ENCODE measurements at places on chromosomes 11 and 22.

DNA sequence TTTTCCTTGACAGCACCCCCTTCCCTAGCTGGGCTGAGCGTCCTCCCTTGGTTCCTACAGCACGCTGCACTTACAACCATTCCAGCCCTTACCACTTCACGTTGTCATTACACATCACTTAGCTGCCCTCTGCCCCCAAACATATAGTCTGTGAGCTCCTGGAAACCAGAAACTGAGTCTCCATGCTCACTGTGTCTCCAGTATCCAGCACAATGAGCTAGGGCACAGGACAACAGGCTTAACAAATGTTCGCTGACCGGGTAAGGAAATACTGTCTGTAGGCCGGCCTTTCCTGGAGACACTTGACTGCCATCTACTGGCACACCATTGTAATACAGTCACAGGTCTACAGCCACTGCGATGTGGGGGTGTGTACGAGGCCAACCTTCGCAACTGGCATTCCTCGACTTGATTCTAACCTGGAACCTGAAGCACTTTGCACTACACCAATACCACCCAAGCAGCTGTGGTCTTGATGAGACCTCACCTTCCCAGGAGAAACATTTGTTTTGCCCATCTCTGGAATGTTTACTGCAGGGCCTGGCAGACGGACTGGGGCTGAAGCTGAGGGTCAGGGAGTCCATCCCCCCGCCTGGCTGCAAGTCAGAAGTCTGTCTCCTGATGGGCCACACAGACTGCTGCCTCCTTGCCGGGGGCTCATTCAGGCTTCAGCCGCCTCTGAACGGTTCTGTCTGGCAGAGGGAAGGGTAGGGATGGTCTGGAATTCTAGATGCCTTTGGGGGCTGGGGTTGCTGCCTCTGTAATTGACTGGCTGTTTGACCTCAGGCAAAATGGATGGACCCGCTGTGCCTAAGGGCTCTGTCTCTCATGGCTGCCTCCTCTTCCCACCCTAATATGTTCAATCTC is 72.0 kb downstream of the SYN3 start:
- peak; percentile 21 for DNase-seq

DNA sequence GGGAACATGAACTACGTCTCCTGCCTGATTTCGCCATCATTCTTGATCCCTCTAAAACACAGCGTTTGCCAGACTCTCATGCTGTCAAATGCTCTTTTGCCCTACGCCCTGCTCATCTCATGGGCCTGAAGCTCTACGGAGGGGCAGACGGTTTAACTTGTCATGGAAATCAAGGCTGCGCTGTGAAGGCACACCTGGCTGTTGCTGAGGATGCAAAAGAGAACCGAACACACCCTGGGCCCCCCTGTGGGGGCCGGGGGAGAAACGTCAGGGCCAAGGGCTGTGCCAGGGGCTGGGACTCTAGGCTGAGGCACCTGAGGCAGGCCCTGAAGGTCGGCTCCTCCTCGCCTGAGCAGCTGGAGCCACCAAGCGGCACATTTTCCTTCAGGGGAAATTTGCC is 957.2 kb downstream of the BRD1 start:
- DNase-seq: no peak

GRCh38 chr11:72584293-72584938 is 89.8 kb downstream of the PDE2A start:
- DNase-seq: peak; percentile 68

- no peak for DNase-seq
Observed at GRCh38 chr11:44464741-44465140, 100.7 kb upstream of the CD82 start.

GRCh38 chr11:82682003-82682751 is 51.5 kb downstream of the FAM181B start:
- no peak for DNase-seq

DNA sequence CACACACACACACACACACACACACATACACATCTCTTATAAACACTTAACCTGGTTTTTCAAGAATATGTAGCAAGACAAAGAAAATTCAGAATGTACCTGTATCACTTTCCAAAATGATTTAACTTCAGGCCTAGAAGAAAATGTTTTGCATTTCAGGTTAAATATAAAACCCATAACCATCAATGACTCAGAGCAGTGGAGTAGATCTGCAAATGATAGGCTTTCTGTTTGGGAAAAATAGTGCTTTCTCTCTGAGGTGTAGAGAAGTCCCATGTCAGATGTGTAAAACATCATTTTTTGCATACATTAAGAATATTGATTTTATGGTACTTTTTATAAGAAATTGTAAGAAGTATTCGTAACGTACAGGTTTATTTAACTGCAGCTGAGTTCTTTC is 116.9 kb downstream of the STK33 start:
- DNase-seq: no peak

- no peak for DNase-seq
Observed at GRCh38 chr11:115566180-115566764, 62.1 kb upstream of the CADM1 start.

- peak; percentile 24 for DNase-seq
Observed at GRCh38 chr11:14454861-14455632, 44.6 kb downstream of the COPB1 start.

DNA sequence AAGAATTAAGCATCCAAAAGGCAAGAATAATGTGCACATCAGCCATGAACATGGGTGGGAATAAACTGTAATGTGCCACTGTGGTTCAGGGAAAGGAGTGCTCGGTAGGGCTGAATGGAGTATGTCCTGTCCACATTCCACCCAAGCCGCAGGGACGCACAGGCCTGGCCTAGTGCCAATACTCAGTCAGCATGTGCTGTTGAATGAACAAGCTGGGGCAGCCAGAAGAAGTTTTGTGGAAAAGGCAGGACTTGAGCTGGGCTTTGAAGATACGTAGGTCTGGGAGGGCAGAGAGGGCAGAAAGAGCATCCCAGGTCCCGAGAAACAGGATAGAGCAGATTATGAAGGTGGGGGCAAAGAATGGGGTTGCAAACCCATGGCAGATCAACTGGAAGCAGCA is 60.0 kb upstream of the PLET1 start:
- no peak for DNase-seq

DNA sequence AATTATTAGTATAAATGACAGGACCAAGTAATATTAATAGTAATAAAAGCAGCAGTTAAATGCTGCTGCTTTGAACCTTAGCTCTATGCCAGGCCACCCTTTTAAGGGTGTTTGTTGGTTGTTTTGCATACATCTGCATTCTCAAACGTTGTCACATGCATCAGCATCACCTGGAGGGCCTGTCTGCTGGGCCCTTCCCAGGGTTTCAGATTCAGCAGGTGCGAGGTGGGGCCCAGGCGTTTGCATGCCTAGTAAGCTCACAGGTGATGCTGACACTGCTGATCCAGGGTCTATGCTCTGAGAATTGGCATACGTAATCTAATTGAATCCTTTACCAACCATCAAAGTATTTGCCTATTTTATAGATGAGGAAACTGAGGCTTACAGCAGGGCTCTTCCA is 246.5 kb downstream of the CADM1 start:
- no peak for DNase-seq

DNA sequence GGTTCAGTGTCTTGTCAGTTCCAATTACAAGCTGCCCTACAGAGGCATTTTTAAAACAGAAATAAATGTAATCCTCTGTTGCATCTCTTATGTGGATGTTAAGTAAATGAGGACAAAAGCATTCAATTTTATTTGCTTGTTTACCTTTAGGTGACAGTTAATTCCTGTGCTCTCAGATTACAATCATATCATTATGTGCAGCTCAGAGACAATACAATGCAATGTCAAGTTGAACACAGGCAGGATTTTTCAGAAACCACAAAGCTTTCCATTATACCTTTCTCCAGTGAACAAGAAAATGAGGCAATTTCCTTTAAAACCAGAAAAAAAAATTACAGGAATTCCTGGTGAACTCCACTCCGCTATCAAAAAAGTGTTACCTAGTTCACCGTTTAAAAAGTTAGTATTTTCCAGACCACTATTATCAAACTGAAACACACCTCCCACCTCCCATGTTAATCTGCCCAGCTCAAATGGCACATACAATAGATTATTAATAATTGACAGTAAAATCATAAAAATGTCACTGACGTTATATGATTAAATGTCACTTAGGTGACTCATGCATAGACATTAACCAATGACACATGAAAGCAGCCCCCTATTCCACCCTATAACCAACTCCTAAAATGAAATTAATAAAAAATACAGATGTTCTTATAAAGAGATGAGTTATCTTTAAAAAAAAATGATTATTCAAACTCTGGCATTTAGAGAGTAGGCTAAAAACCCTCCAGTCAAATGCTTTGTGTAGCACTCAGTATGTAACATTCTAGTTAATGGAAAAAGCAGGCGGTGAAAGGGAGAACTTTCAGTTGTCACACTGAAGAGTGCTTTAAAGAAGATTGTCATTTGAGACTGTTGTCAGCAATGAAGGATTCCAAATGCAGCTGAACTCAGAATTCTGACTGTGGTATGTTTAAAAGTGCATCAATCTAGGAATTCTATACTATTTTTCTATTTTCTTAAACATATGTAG is 98.6 kb downstream of the MUC15 start:
- DNase-seq: no peak

DNA sequence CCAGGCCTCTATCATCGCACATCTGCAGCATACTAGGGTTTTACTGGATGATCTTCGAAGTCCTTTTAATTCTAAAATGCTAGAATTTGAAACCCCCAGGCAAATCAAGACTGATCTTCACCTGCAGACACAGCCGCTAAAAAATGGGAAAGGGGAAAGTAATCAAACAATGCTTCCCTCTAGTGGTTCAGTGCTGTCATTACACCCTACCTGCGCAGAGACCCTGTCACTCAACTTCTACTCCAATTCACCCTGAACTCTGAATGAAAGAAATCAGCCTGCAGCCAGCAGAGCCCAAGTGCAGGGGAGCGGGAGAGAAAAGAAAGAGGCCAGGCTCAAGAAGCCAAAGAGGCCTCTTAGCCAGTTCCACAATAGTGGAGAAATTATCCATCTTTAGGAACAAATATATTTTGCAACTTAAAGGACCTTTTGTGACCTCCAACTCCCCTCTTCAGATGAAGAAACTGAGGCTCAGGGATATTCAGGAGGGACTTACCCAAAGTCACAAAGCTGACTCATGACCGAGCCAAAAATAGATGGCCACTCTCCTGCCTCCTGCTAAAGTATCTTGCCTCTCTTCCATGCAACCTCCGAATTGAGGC is 33.0 kb downstream of the SERGEF start:
- peak; percentile 18 for DNase-seq

DNA sequence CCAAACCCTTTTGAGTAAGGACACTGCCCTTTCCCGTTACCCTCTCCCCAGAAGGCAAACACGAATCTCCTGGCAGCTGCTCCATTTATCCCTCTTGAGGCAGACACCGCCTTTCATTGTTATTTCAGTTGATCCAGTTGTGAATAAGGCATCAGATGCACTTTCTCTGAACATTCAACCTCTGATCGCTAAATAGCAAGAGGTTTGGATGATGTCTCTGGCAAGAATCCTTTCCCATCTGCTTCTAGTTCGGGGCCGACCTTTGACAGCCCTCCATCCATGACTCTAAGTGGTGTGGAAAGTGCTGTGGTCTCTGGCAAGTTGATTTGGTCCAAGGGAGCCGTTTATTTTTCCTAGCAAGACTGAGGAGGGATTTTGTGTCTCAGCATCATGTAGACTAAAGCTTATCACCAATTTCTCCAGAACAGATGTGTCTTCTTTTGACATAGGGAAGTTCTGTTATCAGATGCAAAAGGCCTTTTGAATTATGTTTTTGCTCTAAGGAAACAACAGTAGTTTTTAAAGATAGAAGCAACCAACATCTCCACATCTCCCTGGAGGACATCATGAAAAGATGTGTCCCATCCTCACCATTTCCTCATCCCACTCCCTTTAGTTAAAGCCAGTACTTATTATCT is 123.6 kb downstream of the CCDC34 start:
- DNase-seq: no peak

- no peak for DNase-seq
Observed at GRCh38 chr11:34160049-34160721, 54.8 kb downstream of the NAT10 start.

DNA sequence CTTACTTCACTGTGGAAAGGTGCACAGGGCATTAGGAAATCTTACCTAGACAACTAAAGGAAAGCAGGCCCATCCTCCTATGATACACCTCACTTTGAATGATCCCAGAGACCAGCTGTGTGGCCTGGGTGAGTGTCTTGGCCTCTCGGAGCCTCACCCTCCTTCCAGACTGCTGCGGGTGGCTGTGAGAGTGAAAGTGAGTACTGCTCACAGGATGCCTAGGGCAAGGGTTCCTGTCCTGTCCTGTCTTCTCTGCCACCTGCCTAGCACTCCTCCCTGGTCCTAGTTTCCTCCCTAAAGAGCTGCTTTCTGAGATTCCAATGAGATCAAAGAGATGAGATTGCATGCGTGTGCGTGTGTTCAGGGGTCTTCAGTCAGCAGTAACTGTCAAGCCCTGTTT is 19.5 kb upstream of the ADORA2A start:
- no peak for DNase-seq

- DNase-seq: no peak
Observed at GRCh38 chr11:105610871-105611571, 1.1 kb downstream of the GRIA4 start.

DNA sequence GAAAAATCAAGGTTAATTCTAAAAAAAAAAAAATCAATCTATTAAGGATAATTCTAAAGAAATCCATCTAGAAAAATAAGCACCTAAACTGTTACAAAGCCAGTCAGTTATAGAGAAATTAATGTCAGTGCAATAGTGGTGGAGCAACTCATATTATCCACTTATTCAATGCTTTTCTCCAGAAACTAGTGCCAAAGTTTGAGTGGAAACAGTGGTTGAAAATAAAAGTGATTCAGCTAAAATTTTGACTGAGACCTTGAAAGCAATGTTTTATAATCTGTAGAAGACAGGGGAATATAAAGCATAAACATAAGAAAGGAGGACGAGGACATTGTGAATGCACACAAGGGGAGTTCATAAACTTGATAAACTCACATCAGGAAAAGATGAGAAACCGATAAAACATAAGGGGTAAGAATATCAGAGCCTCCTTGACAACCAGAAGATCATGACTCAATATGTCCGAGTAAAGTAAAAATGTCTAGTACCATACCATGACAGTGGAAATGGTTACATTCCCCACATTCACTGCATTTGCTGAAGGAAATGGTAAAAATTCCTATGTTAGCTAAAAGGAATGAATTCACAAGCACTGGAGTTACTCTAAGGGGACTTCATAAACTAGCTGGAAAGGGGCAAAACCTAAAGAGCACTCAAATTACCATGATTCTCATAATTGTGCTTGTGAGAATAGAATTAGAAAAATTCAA is 58.7 kb upstream of the SLC5A12 start:
- no peak for DNase-seq

DNA sequence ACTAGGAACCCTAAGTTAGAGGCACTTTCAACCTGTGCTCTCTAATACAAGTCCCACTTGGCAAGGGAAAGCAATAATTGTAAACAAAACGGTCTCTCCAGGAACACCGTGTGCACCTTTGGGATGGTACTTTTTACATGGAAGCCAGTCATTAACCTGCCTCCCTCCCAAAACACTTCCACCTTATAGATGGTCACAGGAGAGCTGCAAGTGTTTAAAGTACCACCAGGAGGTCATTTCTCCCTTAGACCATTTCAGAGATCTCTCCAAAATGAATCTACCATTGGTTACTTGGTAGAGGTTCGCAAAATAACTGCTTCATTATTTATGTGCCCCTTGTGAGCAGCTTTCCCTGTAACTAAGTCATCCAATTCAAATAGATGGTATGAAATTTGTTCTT is 375.3 kb downstream of the DYNC2H1 start:
- DNase-seq: no peak

- DNase-seq: no peak
Observed at GRCh38 chr22:47152938-47153337, 390.5 kb downstream of the TBC1D22A start.

All from activated T-cell treated with anti-CD3 and anti-CD28 coated beads, Interleukin-2, amount 50 U/mL, for 1 hour (primary cell).